A549 treated with Hydrocortisone at 1 μM for 4 hours (cell line): ENCODE measurements at places on chromosomes 16 and 17. TPM values are rescaled to one million over a fixed set of nuclear protein-coding genes. Genes with fewer than 3 reads are reported as not detected.

Gene OR3A3
- not detected in 5 replicates for total RNA-seq

Gene SECTM1
- 1.4 to 3.6 TPM (median 2.1 TPM) in 5 replicates for total RNA-seq

Gene SPATA22
- not detected in 5 replicates for total RNA-seq

Gene ZNF597
- total RNA-seq: 0.91 to 1.3 TPM (median 1.1 TPM) in 5 replicates

Gene ZSCAN10
- total RNA-seq: not detected in 5 replicates

Gene KIF2B
- total RNA-seq: not detected in 5 replicates

Gene ALOX12B
- 1.2 to 1.6 TPM (median 1.4 TPM) in 5 replicates for total RNA-seq

Gene OSGIN1
- total RNA-seq: 15.0 to 31.1 TPM (median 16.1 TPM) in 5 replicates

Gene C17orf113
- total RNA-seq: 0.53 to 0.92 TPM (median 0.73 TPM) in 5 replicates

Gene SLC35G6
- not detected in 5 replicates for total RNA-seq

Gene PLXDC1
- 0.02 to 0.33 TPM (median 0.14 TPM) in 5 replicates for total RNA-seq

Gene WSCD1
- 2.4 to 3.6 TPM (median 2.9 TPM) in 5 replicates for total RNA-seq

Gene HSD17B1
- total RNA-seq: 0.51 to 1.6 TPM (median 1.3 TPM) in 5 replicates

Gene TPSAB1
- 0.28 TPM in 1 of 5 replicates, not detected in the others for total RNA-seq

Gene CCL2
- total RNA-seq: 6.8 to 8.5 TPM (median 8.1 TPM) in 5 replicates

Gene SLC13A2
- 0.08 to 0.18 TPM (median 0.12 TPM) in 5 replicates for total RNA-seq

Gene SLC52A1
- 0.54 to 1.2 TPM (median 0.73 TPM) in 5 replicates for total RNA-seq

Gene C17orf75
- total RNA-seq: 24.6 to 36.6 TPM (median 29.5 TPM) in 5 replicates

Gene WFDC1
- total RNA-seq: not detected in 5 replicates

Gene KLHL36
- total RNA-seq: 17.4 to 27.3 TPM (median 23.5 TPM) in 5 replicates

Gene CES3
- total RNA-seq: 2.0 to 2.5 TPM (median 2.5 TPM) in 5 replicates

Gene NACA2
- total RNA-seq: 0.15 TPM in 1 of 5 replicates, not detected in the others

Gene C16orf82
- total RNA-seq: not detected in 5 replicates

Gene HOXB4
- 0.09 to 0.16 TPM (median 0.13 TPM) in 5 replicates for total RNA-seq

Gene NHLRC4
- 0.17 to 0.32 TPM (median 0.23 TPM) in 5 replicates for total RNA-seq

Gene CLDN9
- total RNA-seq: 0.33 to 0.55 TPM (median 0.47 TPM) in 5 replicates

Gene FA2H
- 31.1 to 37.1 TPM (median 32.5 TPM) in 5 replicates for total RNA-seq

Gene GPR179
- 0.02 to 0.05 TPM (median 0.03 TPM) in 5 replicates for total RNA-seq

Gene KRTAP4-2
- total RNA-seq: not detected in 5 replicates

Gene SAMD14
- 0.35 to 0.56 TPM (median 0.37 TPM) in 5 replicates for total RNA-seq

Gene LDHD
- total RNA-seq: 0.59 to 0.87 TPM (median 0.84 TPM) in 5 replicates

Gene ELAC2
- total RNA-seq: 99.7 to 112 TPM (median 103 TPM) in 5 replicates

Gene HBZ
- 0.23 TPM in 1 of 5 replicates, not detected in the others for total RNA-seq

Gene CD7
- 0.17 to 0.28 TPM (median 0.19 TPM) in 4 of 5 replicates, not detected in the other for total RNA-seq

Gene RAB11FIP4
- total RNA-seq: 1.2 to 1.8 TPM (median 1.7 TPM) in 5 replicates

Gene PHLPP2
- total RNA-seq: 10.2 to 14.5 TPM (median 10.7 TPM) in 5 replicates

Gene SBK1
- 0.22 to 0.32 TPM (median 0.25 TPM) in 5 replicates for total RNA-seq

Gene PPP1R27
- 0.15 to 0.39 TPM (median 0.22 TPM) in 4 of 5 replicates, not detected in the other for total RNA-seq

Gene NPIPB4
- total RNA-seq: 24.4 to 26.7 TPM (median 24.9 TPM) in 5 replicates

Gene NLRC3
- 0.01 to 0.03 TPM in 2 of 5 replicates, not detected in the others for total RNA-seq
